ENCODE measurements at places on chromosomes 16 and 17.

- no peak for DNase-seq
Observed at GRCh38 chr16:85755929-85756768, 5.3 kb upstream of the C16orf74 start.

DNA sequence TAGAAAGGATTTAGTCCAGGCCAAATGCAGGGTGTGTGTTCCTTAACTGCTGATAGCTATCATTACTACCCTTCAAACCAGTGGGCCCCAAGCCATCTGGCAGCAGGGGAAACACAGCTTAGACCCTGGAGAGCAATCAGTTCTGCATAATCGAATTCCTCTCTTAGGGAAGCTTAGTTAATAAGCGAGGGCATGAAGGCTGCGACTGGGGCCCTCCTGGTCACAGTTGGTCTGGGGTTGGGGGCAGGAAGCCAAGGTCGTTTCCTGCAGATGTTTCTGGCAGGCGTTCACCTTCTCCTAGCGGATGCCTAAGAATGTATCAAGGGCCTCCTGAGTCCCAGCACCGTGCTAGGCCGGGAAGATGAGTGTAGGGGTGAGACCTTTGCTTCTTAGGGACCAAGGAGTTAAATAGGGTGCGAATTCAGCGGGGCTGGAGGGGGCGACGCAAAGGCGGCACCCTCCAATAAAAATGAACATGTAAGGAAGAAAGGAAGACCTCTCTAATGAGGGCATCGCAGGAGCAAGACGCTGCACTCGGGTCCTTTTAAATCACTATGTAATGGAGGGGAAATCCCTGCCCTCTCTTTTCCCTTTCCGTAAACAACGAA, 16.5 kb upstream of the EEF2K start:
- no peak for DNase-seq

DNA sequence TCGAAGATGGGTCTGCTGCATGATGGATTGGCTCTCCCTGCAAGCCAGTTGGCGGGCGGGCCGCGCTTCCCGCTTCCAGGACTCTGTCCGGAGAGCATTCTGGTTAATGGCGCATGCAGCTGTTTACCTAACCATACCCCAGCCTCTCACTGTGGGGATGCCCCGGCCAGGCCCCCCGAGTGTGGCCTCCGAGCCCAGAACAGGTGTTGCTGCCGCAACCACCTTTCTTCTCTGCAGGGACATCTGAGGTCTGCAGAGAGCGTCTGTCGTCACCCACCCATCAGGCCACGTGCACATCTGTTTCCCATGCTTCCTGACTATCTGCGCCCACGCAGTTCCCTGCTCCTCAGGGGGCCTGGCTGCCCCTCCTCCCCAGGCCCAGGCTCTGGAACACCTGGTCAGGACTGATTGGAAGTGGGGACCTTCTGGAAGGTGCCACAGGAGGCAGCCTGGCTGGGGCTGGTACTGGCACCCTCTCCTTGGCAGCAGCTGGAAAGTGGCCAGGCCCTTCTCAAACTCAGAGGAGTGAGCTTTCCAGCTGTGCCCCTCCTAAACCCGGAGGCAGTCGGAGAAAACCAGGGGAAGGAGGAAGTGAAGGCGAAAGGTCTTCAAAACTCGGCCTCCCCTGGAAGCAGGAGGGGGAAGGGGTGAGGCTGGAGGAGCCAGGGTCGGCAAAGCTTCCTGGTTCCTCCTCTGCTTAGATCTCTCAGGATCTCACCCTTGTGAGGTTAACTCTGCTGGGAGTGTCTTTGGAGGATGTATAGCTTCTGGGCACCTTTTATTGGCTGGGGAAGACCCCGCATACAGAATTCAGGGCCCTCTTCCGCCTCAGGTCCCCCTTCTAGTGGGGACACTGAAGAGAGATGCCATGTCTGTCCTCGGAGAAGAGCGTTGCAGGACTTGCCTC, 64.5 kb upstream of the CIBAR2 start:
- no peak for DNase-seq

- DNase-seq: no peak
Observed at GRCh38 chr16:83206426-83206825, 579.7 kb downstream of the CDH13 start.

- no peak for DNase-seq
Observed at GRCh38 chr16:87076331-87076949, 240.8 kb downstream of the C16orf95 start.

DNA sequence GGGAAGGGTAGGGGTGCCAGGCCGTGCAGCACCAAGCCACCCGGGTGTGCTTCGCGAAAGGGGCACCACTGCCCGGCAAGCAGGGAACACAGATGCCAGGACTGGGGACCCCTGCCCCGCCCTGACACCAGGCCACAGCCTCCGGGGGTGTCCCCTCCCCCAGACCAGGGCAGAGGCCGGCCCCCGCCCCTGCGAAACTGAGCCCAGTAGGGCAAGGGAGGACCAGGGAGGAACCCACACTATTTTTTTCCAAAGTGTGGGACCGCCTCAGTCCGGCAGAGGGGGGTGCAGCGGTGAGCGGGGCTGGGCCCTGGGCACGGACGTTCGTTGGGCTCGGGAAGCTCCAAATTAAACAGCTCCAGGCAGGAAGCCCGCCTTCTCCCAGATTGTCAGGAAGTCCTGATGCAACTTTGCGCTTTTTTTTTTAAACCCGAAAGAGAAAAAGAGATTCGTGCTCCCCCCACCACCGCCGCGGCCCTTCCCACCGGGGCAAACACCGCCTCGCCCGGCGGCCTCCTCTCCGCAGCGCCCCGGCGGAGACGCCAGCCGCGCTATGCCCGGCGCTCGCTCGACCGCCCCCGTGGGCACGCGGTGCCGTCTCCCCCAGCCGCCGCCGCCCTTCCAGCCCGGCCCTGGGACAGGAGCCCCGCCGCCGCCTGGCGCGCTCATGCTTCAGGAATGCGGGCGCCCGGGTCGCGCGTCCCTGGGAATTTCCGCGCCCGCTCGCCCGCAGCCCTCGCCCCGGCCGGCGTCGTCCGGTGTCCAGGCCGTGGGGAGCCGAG, 755 bp downstream of the PIEZO1 start:
- DNase-seq: peak; percentile 56

DNA sequence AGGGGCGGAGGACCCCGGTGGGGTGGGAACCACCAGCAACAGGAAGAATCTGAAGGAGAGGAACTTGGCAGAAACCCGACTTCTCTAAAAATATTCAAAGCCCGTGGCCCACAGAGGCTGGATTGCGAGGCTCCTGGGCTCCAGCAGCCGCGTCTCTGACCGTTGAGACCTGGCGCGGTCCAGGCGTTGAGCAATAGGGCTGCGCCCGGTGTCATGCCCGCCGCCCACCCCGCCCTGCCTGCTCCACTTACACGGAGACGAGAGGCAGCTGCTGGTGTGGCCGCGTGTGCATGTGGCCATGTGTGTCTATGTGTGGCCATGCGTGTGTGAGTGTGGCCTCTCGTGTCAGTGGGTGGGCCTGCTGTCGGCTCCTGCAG, 83.6 kb downstream of the IRF8 start:
- DNase-seq: no peak

DNA sequence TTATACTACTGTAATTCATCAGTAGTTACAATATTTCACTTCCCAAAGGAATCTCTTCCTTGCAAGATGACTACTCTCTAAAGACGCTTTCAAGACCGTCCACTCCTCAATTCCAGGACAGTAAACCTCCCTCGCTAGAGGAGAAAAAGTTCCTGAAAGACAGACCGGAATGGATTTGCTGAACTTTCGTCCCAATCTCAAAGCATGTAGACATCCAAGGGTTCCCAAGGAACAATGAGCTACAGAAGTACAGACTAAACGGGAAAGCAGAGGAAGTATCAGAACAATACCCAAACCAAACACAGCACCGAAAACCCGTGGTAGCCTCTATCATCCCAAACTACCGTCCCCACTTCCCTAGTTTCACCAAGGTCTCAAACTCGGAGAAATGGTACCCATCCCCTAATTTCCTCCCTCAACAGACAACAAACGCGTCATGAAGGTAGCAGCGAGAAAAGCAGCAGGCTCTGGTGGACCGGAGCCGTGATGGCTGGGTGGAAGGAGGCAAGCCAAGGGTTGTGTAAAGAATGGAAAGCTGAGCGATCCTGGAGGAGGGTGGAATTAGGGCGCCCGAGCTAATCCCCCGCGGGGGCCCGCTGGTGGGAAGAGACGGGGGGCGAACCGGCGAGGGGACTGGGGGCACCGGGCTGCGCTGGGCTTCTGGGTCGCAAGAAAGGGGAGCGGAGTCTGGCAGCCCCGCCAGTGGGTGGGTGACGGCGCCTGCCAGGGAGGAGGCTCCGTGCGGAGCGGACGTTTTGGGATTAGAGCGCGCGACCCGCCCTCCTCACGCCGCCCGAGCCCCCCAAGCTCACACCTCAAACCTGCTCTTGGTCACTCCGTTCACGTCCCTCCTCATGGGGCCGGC, 647 bp downstream of the FBXL20 start:
- no peak for DNase-seq

DNA sequence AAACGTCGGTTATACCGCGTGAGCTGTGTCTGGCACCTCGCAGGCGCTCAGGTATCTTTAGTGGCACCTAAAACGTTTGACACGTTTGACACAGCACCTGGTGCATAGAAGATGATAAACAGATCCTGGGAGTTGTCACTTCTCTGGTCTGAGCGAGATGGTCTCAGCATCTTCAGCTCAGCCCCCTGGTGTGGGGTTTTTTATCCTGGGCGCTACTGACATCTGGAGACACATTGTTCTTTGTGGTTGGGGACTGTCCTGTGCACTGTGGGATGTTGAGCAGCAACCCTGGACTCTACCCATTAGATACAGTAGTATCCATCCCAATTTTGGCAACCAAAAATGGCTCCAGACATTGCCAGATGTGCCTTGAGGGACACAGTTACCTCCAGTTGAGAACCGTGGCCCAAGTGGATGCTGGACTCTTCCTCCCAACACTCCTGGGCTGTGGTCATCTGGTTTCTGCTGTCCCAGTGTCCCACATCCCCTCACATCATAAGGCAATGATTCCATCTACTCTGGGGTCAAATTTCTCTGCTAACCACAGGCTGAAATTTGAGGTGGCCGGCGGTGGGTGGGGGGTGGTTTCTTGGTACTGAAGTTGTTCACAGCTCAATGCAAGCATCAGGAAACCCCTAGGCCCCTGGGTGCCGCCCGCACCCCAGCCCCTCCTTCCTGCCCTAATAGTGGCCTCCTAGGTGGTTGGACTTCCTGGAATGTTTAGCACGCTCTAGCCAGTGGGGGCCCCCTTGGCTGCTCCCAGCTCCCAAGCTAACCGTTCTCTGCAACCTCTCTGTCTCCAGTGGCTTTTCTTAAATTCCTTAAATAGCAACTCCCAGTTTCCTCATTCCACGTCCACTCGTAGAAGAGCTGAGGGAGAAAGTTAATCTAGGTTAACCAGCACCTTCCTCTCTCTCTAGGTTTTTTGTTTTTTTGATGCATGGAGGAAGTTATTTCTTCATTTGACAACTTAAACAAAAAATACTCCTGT, 124.8 kb downstream of the ABCC1 start:
- no peak for DNase-seq

DNA sequence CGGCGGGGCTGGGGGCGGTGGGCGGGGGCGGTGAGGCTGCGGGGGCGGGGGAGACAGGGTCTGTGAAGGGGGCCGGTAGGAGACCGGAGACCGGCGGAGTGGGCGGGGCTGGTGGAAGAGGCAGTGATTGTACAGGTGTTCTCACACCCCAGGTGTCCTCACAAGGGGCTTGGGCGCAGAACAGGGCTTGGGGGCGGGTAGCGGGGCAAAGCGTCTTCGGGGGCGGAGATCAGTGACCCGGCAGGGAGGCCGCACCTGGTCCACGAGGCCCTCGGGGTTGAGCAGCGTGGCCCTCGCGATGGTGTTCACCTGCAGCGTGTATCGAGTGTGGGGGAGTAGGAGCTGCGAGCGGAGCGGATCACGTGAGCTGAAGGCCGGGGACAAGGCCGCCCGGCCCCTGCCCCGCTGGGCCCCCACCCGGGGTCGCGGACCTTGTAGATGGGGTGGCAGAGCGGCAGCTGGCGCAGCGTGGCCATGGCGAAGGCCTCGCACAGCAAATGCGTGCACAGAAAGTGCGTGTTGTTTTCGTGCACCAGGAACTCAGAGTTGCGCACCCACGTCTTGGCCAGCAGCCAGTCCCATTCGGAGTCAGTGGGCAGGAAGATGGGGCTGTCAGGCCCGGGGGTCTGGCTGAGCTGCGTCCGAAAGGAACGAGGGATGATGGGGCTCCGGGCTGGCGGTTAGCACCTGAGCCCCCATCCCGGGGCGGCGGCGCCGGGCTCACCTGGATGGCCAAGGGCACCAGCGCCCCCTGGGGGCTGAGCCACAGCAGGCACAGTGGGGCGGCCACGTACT, 8.5 kb downstream of the ALOXE3 start:
- no peak for DNase-seq

DNA sequence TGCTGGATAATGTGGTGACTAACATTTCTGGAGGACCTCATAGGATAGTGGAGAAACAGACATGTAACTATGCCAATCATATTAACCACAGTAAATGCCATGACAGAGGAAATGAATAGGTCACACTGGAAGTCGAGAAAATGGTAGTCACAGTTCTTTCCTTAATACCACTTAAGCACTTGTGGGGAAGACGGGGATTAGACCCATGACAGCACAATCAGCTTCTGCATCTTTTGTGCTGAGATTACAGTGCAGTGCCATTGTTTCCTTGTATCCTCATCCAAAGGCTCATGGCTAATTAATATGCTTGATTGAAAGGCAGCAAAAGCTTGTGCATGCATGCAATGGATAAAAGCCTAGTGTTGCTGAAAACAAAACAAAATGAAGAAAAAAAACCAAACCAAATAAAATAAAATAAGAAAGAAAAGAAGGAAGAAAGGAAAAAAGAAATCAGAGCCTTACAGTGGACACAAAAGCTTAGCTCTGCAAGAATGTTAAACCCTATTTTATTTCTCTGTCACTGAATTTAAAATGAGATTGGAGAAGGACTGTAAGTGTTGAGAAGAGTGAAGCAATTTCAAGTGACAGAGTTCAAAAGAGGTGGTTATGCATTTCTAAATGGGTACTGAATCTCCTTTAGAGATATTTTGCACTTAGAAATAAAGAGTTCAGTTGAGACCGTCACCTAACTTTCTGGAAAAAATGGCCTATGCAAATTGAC, 1011.9 kb downstream of the CDH8 start:
- peak; percentile 11 for DNase-seq

- no peak for DNase-seq
Observed at GRCh38 chr16:24540602-24541210, 1.3 kb downstream of the RBBP6 start.

DNA sequence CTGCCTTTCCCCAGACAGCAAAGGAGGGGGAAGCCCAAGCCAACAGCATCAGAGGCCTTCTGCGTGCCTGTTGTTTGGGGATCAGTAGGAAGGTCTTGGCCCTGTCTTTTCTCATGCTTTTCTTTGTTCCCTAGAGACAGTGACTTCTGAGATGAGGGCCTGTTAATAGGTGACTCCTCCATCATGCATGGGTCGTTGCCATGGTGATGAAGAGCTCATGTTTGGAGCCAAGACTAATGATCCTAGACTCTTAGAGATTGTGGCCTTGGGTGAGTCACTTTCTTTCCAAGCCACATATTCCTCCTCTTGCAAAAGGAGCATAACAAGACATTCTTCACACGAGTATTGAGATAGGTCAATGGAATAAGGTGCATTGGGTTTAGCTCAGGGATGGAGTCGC, 201.1 kb upstream of the ASIC2 start:
- DNase-seq: no peak
